Fibroblast of skin of right quadriceps (primary cell): ENCODE measurements at places on chromosomes 11 and 22.
A peak's percentile ranks its signal among the peaks of the same experiment; 100 is the strongest.

GRCh38 chr11:128036556-128037093, 550.7 kb downstream of the ETS1 start:
- no peak for DNase-seq

DNA sequence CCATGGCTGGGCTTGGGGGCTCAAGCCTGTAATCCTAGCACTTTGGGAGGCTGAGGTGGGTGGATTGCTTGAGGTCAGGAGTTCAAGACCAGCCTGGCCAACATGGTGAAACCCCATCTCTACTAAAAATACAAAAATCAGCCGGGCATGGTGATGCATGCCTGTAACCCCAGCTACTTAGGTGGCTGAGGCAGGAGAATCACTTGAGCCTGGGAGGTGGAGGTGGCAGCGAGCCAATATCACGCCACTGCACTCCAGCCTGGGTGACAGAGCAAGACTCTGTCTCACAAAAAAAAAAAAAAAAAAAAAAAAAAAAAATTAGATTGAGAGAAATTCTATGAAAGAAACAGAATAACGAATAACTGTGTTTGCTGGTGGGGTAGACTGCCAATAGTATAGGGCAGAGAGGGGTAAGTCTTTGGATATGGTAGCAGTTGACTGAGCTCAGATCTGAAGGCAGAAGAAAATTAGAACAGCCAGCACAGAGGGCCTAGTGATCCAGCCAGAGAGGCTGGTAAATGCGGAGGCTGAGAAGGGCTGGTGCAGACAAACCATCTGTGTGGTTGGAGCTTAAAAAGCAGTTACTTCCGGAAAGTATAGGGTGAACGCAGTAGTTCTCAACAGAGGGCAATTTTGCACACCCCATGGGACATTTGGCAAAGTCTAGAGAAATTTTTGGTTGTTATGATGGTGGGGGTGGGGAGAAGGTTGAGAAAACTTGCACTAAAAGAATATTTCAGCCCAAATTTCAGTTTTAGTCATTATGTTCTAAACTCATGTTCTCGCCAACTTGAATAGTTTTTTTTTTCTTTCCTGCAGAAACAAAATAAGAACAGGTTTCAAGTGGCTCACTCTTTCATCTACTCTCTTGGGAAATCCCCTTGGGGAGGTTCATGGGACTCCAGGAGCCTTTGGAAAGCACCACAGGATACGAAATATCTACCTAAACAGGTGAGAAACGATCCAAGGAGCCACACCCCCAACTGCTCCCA, 1.6 kb upstream of the HORMAD2 start:
- DNase-seq: no peak

DNA sequence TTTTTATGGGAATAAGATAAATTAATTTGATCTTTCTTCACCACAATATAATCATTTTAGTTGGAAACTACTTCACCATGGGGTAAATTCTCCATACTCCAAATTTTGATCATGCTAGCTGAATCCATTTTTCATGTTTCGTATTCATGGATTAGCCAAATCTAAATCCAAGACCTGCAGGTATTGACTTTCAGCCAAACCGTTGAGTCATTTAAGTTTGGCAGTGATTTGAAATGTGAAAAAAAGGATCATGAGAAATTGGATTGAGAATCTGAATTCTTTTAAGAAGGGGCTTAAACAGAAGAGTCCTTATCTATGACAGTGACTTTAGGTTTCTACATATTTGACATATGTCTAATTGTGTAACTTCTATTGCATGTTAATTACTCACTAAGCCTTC, 5.3 kb downstream of the GAS2 start:
- DNase-seq: peak; percentile 23

DNA sequence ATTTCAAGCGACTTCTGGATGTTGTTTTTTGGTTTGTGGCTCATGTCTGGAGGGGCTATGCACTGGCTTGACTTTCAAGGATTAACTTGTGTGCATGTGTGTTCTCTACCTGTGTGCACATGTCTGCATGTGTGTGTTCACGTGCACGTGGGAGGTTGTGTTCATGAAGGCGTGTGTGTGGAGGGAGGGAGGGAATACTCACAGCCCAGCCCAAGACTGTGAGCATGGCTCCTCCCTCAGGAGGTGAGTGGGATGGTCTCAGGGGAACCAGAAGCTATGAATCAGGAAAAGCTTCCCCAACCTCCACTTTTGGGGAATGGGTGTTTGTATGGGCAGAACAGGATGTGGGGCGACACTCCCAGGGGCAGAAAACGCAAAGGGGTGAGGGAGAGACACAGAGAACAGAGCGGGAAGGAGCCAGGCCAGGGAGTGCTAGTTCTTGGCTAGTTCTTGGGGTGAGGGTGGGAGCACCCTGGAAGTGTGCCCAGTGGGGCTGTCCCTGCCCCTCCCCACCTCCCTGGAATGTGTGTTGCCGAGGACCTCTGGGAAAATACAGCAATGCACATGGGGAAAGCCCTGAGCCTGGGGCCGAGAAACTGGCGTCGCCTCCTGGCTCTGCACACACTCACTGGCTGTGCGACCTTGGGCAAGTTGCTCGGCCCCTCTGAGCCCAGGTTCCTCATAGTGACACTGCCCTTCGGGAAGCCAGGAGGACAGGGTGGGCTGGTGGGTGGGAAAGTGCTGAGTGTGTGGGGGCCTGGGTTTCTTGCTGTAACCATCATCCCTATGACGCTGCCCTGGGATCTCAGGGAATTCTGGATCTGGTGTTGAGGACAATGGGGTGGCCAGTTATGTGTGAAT, 16.9 kb upstream of the ALX4 start:
- no peak for DNase-seq

GRCh38 chr11:19756675-19757475, 44.2 kb downstream of the NAV2 start:
- DNase-seq: peak; percentile 64

DNA sequence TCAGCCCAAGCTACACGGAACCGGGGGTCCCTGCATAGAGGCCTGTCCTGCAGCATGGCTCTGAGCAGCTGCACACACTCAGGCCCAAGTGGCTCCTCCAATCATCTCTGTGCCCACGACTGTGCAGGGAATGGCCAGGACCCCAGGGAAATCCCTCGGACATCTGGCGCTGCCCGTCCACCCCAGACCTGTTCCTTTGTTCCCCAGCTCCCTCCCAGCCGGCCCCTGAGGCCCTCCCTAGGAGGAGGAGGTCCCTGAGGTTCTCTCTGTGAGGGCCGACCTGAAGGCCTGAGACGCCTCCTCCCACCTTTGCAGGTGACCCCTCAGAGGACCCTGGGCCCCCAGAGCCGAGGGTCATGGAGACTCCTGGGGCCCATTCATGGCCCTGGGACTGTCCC, 1.1 kb downstream of the MLC1 start:
- no peak for DNase-seq

- DNase-seq: no peak
Observed at GRCh38 chr11:114258696-114259095, 37.5 kb upstream of the NNMT start.

DNA sequence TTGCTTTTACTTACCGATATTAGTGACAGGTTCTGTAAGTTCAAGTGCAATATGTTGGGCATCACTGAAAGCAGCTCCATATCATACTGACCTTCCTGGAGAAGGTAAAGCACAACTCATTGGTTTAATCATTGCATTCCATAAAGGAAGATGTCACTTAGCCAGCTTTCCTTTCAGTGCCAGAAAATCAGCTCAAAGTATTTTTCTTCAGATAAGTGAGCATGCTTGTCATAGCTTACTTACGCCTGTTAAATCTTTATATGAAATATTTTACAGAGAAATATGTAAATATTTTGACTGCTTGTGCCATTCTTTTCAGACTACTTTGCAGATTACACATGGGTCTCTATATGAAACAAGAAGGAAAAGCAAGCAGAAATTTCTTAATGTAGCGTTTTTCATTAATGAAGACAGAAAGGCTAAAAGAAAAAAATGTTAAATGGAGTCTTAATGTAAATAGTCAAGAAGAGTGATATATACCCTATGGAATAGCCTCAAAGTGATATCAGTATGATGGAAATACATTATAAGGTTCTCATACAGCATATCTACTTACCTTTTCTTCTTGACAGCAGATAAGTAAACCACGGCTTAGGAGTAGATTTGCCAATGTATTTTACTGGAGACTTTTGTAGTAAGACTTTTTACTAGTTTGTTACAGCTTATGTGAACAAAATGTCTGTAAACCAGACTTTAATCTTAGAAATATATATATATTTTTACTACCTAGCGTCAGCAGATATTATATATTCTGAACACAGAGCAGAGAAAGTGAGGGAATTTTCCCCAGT, 649.7 kb downstream of the METTL15 start:
- peak; percentile 90 for DNase-seq

GRCh38 chr22:22161924-22162851, 82.4 kb upstream of the VPREB1 start:
- no peak for DNase-seq

GRCh38 chr22:49009359-49010063, 818.2 kb downstream of the BRD1 start:
- DNase-seq: no peak

DNA sequence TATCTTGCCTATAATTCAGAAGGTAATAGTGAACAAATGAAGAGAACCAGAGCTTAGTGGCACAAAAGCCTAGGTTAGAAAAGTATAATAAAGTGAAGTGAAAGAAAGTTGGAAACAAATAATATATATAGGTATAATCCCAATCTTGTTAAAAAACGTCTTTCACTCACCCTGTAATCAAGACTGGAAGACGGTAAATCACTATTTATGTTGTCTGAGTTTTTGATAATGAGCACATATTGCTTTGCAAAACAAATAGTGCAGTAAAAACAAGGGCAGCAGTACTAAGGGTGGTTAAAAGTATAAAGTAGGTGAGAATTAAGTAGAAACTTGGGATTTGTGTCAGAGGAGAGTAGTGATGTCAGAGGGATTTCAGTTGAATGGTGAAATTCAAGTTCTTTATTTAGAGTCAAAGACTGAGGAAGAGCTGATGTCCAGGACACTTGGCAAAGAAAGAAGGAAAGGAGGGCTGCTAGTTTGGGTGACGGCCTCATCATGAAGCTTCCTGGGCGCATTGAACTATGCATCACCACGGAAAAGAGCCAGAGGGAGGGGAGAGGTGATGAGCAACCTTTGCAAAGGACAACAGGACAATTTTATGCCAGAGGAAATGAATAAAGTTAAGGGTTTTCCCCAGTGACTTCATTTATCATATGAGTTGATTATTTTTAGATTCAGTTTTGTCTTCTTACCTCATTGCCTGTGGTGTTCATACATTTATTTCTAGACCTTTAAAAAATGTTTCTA, 11.4 kb downstream of the NCAM1 start:
- no peak for DNase-seq

DNA sequence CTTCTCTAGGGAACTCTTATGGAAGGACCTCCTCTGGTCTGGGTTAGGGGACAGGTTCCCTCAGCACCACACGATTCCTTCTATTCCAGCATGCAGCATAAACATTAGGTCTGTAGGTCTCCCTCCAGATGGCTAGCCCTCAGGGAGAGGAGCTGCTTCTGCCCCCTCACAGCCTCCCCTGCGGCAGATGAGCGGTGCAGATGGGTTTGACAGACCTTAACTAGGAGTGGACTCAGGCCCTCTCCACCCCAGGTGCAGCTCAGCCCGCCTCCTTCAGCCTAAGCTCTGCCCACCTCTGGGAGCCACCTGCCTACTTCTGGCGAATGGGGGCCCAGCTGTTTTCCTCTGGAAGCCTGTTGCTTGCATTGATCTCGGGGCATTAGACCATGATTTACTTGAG, 55.7 kb upstream of the EIF3D start:
- DNase-seq: no peak

DNA sequence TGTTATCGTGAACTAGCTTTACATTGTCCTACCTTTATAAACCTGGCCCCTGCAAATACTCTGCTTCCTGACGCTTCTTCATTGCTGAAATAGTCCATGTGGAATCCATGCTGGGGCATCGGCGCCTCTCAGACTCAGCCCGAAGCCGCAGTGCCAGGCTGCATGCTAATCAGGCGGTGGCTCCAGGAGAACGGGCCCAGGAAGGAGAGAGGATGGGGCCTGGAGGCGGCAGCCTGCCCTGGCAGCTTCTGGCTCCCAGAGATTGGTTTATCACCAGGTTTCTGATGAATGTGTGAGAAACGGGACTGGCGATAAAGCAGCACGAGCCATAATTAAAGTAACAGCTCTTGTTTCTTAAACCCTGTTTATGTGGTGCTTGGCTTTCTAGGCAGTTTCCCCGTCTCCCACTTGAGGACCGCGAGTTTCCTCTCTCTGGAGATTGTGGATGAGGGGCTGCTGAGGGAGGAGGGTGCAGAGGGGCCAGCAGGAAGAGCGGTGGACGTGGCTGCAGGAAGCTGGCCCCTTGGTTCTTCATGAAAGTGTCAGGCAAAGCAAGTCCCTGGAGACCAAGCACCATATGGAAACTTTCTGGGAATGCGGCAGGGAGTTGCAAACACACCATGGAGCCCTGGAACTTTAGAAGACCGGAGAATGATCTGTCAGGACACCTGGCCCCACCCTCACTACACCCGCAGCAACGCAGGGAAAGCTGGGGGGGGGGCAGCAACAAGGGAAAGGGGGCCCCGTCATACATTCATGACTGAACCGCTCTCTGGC, 93.4 kb downstream of the NTM start:
- DNase-seq: no peak

DNA sequence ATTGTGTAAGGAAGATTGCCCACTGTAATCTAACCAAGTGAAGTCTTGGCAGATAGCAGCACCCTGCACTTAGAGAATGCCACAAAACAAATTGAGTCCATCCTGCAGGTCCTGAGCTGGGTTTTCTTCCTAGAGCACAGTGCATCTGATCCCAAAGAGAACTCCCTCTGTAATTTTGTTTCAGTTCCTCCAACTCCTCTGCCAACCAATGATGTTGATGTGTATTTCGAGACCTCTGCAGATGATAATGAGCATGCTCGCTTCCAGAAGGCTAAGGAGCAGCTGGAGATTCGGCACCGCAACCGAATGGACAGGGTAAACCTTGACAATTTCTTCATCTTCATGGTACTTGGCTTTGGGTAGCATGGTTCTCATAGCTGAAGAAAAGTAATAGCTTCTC, 33.1 kb upstream of the ST14 start:
- DNase-seq: no peak

- DNase-seq: no peak
Observed at GRCh38 chr22:47990481-47990880, 1228.0 kb downstream of the TBC1D22A start.

DNA sequence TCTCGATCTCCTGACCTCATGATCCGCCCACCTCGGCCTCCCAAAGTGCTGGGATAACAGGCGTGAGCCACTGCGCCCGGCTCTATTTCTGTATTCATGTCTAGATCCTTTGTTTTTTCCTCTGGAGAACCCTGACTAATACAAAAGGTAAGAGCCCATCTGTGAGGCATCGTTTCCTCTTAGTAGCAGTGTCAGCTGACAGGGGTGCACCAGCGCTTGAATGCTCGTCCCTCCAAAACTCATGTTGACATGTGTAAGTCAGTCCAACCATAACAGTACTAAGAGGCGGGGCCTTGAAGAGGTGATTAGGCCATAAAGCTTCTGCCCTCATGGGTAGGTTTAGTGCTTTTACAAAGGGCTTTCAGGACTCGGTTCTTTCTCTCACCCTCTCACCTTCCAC, 470.1 kb upstream of the B3GAT1 start:
- no peak for DNase-seq

- DNase-seq: no peak
Observed at GRCh38 chr11:17588721-17589120, 41.7 kb downstream of the OTOG start.

- no peak for DNase-seq
Observed at GRCh38 chr11:63698976-63699733, 17.9 kb downstream of the RTN3 start.

GRCh38 chr22:20463324-20464095, 25.9 kb upstream of the SCARF2 start:
- no peak for DNase-seq

GRCh38 chr22:30867746-30868662, 100.6 kb downstream of the MORC2 start:
- no peak for DNase-seq

GRCh38 chr22:24894220-24894975, 52.1 kb downstream of the LHFPL7 start:
- peak; percentile 67 for DNase-seq
